T-helper 17 cell (primary cell): ENCODE measurements at places on chromosomes 5 and 9. TPM values are rescaled to one million over a fixed set of nuclear protein-coding genes. Genes with fewer than 3 reads are reported as not detected.

Gene FAM163B
- total RNA-seq: not detected

Gene PTPRD
- total RNA-seq: not detected

Gene CTXN3
- total RNA-seq: not detected

Gene CFAP77
- total RNA-seq: not detected

Gene RAI14
- 3.1 TPM for total RNA-seq

Gene TTC23L
- total RNA-seq: 0.96 TPM

Gene GRAMD2B
- 8.3 TPM for total RNA-seq

Gene NXNL2
- total RNA-seq: not detected

Gene TLX3
- not detected for total RNA-seq

Gene TMCO6
- 23.1 TPM for total RNA-seq

Gene WDR38
- total RNA-seq: not detected

Gene GPX8
- total RNA-seq: not detected

Gene SV2C
- total RNA-seq: 0.02 TPM

Gene SLC6A19
- not detected for total RNA-seq

Gene CFAP157
- 0.27 TPM for total RNA-seq

Gene TEK
- total RNA-seq: not detected

Gene LMNB1
- total RNA-seq: 22.2 TPM

Gene OR1J2
- 0.30 TPM for total RNA-seq

Gene PCDHA1
- not detected for total RNA-seq

Gene CCDC112
- 2.8 TPM for total RNA-seq

Gene HTR1A
- total RNA-seq: not detected

Gene MEGF10
- not detected for total RNA-seq

Gene APC
- 31.0 TPM for total RNA-seq

Gene PCDHGA1
- not detected for total RNA-seq

Gene LRRC19
- total RNA-seq: not detected

Gene SMAD5
- 18.1 TPM for total RNA-seq

Gene CDH9
- total RNA-seq: not detected

Gene UNC5A
- total RNA-seq: not detected

Gene BRD9
- total RNA-seq: 200 TPM
